Stimulated activated CD8-positive, alpha-beta memory T cell treated with anti-CD3 and anti-CD28 coated beads, Interleukin-4, amount 100 ng/mL, for 24 hours (primary cell): ENCODE measurements at places on chromosomes 12 and 14.

DNA sequence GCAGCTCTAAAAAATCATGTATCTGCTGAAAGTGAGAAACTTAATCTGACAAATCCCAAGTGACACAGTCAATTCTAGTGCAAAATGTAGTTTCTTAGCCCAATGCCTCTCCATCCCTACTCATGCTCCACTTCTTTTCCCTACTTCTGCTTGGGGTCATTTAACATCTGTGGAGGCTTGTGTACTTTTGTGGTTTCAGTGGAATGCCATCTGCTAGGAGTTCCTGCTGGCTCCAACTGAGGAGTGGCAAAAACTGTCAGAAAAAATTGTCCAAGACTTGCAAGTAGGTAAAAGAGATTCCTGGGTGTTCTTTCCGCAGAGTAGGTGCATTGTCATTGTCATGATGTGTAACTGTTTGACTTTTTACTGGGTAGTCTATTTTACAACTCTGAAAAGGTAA lies 12.5 kb upstream of the AVPR1A start:
- no peak for DNase-seq

DNA sequence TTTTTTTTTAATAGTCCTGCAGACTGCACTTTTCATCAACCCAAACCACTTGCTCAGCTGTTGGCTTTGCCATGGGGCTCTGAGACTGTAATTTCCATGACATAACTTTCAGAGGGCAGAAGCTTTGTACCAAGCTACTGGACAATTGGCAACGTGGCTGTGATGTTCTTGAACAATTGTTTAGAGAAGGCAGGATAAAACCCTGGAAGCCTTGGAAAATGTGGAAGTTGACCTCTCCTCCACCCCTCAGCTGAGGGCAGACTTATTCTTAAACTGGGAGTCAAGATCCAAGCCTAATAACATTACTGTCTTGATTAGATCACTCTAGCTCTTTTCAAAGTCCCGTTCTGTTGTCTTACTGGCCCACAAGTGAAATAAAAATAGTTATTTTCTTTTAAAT lies 2.2 kb downstream of the OR4E1 start:
- no peak for DNase-seq

DNA sequence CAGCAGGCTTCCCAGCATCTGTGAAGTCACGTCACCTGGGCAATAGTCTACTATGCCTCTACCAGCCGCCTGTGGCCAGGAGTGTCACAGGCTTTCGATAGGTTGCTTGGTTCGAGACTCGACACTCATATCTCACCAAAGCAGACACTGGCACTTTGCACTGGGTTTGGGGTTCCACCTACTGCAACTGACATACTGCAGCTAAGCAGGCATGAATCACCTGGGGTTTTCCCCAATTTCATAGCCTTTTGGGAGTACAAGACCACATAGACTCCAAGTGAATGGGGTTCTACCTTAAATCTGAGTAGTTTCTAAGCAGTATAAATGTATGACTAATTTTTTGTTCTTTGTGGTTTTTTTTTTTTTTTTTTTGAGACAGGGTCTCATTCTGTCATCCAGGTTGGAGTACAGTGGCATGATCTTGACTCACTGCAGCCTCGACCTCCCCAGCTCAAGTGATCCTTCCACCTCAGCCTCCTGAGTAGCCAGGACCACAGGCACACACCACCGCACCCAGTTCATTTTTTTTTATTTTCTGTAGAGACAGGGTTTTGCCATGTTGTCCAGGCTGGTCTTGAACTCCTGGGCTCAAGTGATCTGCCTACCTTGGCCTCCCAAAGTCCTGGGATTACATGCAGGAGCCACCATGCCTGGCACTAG lies 32.1 kb downstream of the DMAC2L start:
- peak; percentile 45 for DNase-seq

GRCh38 chr14:49945448-49946319 lies 52.8 kb downstream of the ARF6 start:
- DNase-seq, result no peak

DNA sequence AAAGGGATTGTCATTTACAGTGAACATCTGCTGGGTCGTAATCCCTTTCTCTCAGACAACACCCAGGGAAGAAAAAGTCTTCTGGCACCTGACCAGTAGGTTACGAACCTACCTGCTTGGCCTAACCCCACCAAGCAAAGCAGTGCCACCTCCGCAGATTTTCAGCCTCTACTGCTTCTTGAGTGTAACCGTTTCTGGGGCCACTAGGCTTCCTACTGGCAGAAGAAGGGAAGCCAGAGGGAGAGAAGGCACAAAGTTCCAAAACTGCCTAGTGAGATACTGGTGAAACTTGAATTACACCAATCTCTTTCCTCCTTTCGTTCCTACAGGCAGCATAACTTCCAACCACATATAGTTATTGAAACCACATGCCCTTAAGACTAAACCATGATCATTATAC lies 383.6 kb downstream of the BCAT1 start:
- no peak for DNase-seq

GRCh38 chr14:32190673-32191072 lies 11.2 kb upstream of the RNU6-7 start:
- DNase-seq, result no peak

DNA sequence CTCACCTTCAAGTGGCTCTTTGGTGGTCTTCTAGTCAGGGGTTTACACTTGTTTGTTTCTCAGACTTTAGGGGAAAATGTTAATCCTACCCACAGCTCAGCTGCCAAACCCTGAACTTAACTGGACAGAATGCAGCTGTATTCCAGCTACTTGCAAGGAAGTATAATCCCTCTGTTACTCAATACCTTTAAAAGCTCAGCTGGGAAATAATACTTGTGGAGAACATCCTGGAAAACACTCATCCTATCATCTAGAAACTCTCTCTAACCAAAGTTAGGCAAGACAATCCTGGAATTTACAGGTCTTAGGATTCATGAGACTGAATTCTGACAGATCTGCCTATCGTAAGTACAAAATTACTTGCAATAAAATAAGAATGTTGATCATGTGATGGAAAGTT lies 404.1 kb downstream of the ADAMTS20 start:
- no peak for DNase-seq

DNA sequence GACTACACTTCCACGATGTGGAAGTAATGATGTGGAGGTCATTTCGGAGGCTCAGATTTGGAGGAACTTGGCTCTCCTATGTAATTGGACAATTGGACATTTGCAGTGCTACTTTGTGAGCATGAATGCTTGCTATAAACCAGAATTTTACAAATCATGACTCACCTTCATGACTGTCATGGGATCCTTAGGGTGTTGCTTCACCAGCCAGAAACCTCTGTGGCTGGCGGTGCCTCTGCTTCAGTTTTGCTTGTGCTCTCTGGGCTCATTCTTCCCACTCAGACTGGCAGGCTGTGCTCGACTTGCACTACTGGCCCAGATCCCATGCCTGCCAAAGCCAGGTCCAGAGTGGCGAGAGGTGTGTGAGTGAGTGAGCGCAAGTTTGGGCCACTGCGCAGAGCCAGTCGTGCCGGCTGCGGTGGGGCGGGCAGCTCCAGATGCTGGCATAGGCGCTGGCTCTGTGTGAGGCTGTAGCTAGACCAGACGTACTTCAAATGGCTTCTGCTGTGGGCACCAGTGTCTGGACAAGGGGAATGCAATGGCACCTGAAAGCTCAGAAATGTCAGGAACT lies 387.8 kb downstream of the AEBP2 start:
- no peak for DNase-seq

- no peak for DNase-seq
Measured at GRCh38 chr14:100070310-100070709, 5.1 kb downstream of the EVL start.

- DNase-seq, result peak; percentile 62
Measured at GRCh38 chr14:51780006-51780692, 80.3 kb upstream of the GNG2 start.

- no peak for DNase-seq
Measured at GRCh38 chr12:113298861-113299545, 35.9 kb downstream of the SLC8B1 start.

GRCh38 chr12:80756875-80757274 lies 40.2 kb downstream of the MYF5 start:
- DNase-seq, result no peak

DNA sequence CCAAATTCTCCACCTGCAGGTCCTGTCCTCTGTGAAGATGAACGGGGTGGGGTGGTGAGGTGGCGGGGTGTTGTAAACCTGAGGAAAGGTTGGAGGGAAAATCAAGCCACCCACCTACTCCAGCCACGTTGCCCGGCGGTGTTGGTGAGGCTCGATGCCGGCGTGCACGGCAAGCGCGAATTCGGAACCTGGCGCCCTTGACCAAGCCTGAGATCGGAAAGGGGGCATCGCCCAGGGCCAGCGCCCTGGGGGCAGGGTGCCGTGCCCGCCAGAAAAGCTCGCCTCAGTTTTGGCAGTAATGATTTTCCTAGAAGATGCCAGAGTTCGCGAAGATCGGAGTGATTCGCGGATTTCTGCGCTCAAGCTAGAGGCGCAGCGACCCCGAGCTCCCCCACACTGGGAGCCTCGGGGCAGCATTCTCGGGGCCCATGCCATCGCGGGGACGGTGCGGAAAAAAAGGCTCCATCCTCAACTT lies 817 bp downstream of the STXBP6 start:
- DNase-seq, result no peak

GRCh38 chr12:53867216-53868012 lies 71.2 kb upstream of the HOXC13 start:
- DNase-seq, result no peak

DNA sequence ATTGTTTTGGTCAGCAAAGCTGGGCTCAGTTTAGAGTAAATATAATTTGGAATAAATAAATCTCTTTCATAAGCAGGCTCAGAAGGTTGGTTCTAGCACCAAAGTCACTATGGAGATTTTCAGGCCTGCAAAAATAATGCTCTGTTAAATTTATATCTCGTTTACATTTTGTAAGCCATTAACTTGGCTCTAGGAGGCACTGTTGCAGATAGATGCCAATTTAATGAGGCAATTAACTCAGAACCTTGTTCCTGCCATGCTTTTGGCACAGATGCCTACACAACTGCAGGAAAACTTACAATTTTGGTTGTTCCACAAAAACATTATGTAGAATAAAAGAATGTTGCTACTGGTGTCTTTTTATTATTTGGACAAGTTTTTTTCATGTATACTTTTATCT lies 428.1 kb downstream of the FLRT2 start:
- no peak for DNase-seq

GRCh38 chr12:52347551-52348510 lies 19.4 kb downstream of the KRT85 start:
- DNase-seq, result no peak

GRCh38 chr12:122825773-122826724 lies 9.2 kb upstream of the HIP1R start:
- no peak for DNase-seq

GRCh38 chr12:3016191-3016590 lies 57.0 kb downstream of the TEAD4 start:
- DNase-seq, result no peak

- no peak for DNase-seq
Measured at GRCh38 chr14:22052795-22053194, 379.2 kb upstream of the OR4E1 start.

DNA sequence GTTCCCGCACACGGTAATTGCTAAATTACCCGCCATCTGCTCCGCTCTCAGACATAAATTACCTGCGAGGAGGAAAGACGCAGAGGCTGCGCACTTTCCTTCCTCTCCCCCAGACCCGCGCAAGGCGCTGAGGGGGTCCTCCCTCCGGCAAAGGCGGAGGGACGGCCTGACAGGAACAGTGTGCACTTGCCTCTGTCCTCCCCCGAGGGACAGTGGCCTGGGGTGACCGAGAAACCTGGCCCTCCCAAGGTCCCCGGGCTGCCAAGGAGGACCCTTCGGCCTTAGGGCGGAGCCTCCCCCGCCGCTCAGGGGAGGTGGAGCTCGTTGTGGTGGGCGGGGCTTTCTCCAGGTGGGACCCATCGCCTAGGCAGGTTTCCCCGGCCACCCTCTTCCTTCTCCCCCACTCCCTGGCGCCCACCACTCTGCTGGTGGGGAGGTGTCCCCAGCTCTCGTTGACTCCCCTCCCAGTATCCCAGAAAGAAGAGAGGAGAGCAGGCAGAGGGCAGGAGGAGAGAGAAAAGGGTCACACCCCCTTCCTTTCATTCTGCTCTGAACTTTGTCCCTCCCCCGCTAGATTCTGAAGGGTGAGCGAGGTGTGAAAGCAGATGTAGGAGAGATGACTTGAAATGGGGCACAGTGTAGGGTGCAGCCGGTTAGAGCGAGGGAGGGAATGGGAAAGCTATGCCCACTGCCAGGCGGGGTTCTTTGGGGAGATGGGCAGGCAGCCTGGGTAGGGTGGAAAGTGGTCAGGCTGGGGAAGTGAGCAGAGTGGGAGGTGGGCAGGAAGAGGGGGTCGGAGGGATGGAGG lies 11.4 kb upstream of the CALCOCO1 start:
- DNase-seq, result no peak

GRCh38 chr12:47346251-47347019 lies 266.7 kb upstream of the AMIGO2 start:
- DNase-seq, result no peak

- no peak for DNase-seq
Measured at GRCh38 chr14:94125659-94126418, 3.6 kb downstream of the IFI27L2 start.

- DNase-seq, result no peak
Measured at GRCh38 chr14:56603648-56604047, 24.1 kb downstream of the TMEM260 start.

DNA sequence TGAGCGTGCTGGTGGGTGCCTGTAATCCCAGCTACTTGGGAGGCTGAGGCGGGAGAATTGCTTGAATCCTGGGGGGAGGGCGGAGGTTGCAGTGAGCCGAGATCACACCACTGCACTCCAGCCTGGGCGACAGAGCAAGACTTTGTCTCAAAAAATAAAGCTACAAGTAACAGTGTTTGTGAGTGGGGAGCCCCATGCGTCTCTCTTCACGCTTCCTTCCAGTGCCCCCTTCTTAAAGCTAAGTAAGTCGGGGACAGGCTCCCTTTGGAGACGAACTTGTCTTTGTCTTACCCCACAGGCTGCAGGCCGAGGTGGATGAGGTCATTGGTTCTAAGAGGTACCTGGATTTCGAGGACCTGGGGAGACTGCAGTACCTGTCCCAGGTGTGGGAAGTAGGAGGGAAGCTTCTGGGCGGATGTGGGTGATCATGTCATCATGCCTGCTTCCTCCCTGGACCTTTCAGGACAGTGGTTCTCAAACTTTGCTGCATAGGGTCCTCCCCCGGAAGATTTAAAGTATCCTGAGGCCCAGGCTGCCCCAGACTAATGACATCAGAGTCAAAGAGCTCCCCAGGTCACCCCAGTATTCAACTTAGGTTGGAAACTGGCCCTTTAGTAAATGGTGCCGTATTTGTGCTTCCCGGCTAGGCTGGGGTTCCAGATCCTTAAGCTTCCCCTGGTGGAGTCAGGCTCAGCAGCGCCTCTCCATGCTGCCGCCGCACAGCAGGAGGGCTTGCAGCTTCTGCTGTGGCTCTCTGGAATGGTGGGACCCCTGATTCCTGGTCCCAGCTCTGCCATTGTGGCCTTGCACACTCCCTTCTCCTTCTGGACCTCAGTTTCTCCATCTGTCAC lies 37.1 kb downstream of the CYP46A1 start:
- no peak for DNase-seq

- peak; percentile 28 for DNase-seq
Measured at GRCh38 chr12:75738486-75738885, 227.1 kb upstream of the KRR1 start.

DNA sequence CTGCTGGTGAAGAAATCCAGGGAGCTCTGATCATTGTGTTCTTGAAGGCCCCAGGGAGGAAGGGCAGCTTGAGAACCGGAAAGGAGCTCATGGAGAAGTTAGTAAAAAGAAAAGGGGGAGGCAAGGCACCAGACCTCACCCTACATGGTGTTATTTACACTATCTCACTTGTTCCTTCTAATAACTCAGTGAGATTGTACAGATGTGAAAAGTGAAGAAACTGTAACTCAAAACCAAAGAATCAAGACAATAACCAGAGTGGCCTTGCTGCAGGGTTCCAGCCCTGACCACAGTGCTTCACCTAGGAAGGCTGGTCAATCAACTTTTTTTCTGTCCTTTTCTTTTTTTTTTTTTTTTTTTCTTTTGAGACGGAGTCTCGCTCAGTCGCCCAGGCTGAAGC lies 353.6 kb downstream of the TMTC2 start:
- no peak for DNase-seq
